ENCODE measurements at places on chromosomes 11 and 22. TPM values are rescaled to one million over a fixed set of nuclear protein-coding genes. Genes with fewer than 3 reads are reported as not detected.

Gene NDUFA6
- total RNA-seq = 54.0 TPM

GRCh38 chr11:15071556-15072255, 1.7 kb upstream of the CALCB start:
- no peak for DNase-seq

- DNase-seq = no peak
These were observed 79.1 kb downstream of the KCNQ1 start for GRCh38 chr11:2523821-2524391.

Gene ASCL2
- 0.42 TPM for total RNA-seq

DNA sequence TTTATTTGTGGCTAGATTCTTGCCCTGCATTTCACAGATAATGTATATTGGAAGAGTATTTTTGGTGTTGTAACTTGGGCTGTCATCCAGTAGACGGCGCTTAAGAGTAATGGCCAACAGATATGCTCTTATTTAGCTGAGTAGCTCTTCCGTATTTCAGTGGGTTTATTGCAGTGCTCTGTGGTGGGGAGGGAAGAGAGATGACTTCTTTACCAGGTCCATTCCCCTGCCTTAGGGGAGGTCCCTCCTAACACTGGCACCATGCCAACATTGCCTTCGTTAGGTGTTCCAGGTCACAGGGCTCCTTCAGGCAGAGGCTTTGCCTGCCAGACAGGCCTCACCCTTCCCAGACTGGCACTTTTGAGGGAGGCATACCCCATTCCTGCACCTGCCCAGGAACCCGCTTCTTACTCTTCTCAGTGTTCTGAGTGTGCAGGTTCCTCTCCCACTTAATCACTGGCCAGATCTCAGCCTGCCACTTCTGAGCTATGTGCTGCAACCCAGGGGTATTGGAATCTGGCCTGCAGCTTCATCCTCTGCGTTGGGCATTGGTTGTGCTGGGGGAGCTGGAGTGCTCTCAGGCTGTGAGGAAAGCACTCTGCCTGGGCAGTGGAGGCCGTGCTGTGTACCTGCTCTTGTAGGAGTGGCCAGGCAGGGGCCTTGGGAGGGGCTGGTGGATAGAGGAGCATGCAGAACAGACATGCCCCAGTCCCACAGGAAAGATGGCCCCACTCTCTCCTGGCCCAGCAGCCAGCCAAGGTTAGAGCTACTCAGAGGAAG, 29.4 kb upstream of the SLN start:
- DNase-seq = no peak

Gene CLP1
- total RNA-seq = 14.1 TPM

Gene KCNJ11
- 1.4 TPM for total RNA-seq

DNA sequence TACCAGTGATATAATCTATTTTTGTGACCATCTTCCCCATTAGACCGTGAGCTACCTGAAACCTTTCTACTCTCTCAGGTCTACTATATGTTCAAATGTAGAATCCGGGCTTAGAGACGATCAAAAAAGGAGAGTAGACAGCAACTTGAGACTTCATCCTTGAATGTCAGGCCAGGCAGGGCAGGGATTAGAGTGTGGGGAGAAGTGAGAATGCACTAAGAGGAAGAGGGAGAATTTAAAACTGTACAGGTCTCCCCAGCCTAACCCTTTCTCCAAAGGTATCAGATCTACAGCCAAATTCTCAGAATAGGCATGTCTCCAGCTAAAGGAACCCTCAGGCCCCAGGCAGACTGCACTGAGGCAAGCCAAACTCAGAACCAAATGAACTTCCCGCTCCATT, 935 bp downstream of the LAMTOR1 start:
- DNase-seq = no peak

GRCh38 chr11:60838132-60838531, 3.8 kb upstream of the CCDC86 start:
- no peak for DNase-seq

GRCh38 chr11:38282718-38283117, 1684.7 kb upstream of the RAG2 start:
- no peak for DNase-seq

- no peak for DNase-seq
These were observed 12.0 kb upstream of the MMP13 start for GRCh38 chr11:102967497-102967896.

DNA sequence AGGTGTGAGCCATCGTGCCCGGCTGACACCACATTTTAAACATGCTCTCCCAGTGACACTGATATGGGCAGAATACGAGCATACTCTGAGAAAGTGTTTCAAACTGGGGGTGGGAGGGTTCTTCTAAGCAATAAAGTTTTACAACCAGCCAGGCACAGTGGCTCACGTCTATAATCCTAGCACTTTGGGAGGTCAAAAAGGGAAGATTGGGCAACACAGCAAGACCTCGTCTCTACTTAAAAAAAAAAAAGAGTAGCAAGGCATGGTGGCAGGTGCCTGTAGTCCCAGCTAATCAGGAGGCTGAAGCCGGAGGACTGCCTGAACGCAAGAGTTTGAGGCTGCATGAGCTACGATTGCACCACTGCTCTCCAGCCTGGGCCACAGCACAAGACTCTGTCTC, 2.2 kb downstream of the GANAB start:
- no peak for DNase-seq

- no peak for DNase-seq
These were observed 36.7 kb downstream of the DRG1 start for GRCh38 chr22:31436132-31436531.

DNA sequence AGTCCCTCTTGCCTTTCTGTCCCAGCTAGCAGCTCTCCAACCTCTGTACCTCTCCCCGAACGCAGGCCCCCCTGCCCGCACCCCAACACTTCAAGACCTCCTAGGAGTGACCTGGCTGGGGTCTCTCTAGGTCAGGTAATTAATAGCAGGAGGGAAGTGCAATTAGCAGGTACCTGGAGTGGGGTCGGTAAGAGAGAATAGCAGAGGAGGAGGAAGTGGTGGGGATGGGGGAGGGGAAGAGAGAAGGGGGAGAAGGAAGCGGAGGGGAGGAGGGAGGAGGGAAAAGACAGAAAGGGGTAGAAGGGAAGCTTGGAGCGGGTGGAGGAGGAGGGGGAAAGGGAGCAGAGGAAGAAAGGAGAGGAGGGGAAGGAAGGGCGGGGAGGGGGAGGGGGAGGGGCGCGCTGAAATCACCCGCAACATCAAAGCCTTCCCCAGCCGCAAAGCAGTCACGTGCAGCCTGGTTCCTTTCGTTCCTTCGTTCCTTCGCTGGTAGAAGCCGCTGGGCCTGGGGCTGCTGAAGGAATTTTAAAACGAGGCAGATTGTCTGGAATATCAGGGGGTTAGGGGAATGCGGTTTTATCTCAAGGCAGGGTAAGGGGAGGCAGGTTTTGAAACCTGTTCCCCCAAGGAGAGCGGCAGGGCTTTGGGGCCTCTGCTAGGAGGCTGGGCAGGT, 29.3 kb upstream of the TCF20 start:
- no peak for DNase-seq

DNA sequence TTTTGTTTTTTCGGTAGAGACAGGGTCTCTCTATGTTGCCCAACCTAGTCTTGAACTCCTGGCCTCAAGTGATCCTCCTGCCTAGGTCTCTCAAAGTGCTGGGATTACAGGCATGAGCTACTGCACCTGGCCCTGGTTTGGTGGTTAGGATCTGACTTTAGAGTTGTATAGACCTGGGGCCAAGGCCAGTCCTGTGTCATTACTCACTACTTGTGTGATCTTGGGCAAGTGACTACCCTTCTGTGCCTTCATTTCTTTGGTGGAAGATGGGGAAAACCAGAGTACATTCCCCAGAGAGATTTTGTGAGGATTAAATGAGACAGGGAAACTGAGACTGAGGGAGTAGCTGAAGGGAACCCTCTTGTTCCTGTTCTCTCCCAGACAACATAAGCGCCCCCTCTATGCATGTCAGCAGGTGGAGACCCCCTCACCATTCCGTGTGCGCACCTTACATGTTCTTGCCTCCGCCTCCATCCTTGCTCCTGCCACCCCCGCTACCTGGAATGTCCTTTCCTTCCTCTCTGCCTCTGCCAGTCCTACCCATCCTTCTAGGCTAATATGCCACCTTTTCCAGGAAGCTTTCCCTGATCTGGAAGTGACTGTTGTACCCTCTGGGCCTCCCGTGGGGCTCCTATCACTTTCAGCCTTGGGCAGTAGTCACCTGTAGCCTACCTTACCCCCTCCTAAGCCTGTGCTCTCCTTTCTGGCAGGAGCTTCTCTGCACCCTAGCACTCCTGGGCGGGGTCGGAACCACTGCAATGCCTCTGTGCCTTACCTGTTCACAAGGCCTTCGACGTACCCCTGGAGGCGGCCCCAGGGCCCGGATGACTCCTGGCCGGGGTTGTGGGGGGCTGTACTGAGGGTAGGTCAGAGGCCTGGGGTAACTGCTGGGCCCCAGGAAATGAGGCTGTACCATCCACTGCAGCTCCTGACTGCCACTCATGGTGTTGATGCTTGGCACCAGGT, 3.9 kb downstream of the FOSL1 start:
- no peak for DNase-seq

DNA sequence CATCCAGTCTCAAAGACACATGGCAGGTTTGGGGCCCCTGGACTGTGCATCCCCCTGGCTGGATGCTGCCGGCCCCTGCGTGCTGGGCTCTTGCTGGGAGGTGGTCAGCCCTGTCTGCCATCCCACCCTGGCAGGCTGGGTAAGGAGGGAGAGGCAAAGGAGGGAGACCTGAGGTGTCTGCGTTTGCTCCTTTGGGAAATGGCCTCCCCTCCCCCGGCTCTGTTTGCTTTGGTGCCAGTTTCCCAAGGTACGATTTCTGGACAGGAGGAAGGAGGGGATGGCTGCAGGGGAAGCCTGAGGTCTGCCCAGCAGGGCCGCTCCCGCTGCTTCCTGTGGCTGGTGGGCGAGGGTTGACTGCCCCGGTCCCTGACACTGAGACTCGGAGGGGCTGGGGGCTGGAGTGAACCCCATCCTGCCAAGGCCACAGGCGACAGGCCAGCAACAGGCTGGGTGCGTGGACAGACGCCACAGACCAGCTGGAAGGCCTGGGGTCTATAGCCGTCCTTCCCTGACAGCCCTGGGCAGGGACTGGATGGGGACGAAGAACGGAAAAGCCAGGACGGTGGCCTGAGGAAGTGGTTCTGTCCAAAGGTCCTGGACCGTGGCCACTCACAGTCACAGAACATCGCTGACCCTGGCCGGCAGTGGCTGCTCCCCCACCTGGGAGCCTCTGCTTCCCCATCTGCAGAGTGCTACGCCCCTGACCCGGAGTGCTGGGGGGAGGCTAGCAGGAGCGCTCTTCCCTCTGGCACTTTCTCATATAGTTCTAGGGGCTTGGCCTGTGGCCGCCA, 38.0 kb downstream of the OSBPL5 start:
- DNase-seq = no peak
